Gastroesophageal sphincter (tissue), 4 donors: ENCODE measurements at places on chromosomes 3 and 15. TPM values are rescaled to one million over a fixed set of nuclear protein-coding genes. Genes with fewer than 3 reads are reported as not detected.

DNA sequence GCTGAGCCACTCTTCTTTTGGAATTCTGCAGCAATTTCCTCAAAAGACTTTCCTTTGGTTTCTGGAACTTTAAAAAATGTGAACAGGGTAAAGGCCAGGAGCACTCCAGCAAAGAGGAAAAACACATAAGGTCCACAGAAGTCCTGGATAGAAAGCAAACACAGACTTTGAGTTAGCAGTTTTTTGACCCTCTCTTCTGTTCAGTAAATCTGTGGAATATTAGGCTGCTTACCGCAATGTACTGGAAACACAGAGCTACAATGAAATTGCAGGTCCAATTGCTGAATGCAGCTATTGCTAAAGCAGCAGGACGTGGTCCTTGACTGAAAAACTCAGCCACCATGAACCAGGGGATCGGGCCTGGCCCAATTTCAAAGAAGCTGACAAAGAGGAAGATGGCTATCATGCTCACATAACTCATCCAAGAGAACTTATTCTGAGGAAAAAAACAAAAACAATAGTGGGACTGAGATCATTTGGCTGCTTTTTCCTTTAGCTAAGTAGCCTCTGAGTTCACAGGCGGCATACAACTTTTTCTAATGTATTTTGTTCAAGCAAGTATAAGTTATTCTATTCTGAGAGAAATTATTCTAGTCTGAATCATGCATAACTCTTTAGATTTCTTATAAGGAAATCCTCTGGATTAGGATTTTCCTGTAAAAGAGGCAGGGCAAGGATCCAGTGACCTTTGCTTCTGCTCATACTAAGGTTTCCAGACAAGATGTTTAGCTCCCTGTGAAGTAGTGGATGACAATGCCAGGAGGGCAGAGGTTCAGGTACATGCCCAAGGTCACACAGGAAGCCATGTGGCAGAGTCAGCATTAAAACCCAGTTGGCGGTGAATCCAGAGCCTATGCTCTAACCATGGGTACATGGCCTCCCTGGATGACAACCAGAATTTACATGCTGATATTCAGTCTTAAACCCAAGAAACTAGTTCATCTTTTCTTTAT, 28.3 kb downstream of the SLC2A2 start:
- no peaks in the 10 kb centered on the region for H3K36me3 ChIP-seq
- H3K27me3 ChIP-seq = no peaks in the 10 kb centered on the region
- no peak overlapping the region for H3K27ac ChIP-seq
- no peak overlapping the region for H3K4me3 ChIP-seq
- peak; percentile 34 for ATAC-seq
- H3K4me1 ChIP-seq = peaks cover 14% of the 10 kb centered on the region

Gene NEIL1
- total RNA-seq = 29.5 TPM

- H3K4me3 ChIP-seq = no peak overlapping the region
- no peak for ATAC-seq
- no peaks in the 10 kb centered on the region for H3K4me1 ChIP-seq
- no peaks in the 10 kb centered on the region for H3K36me3 ChIP-seq
- no peaks in the 10 kb centered on the region for H3K27me3 ChIP-seq
These were observed 375.7 kb upstream of the LRRC3B start for GRCh38 chr3:26246901-26247300.

DNA sequence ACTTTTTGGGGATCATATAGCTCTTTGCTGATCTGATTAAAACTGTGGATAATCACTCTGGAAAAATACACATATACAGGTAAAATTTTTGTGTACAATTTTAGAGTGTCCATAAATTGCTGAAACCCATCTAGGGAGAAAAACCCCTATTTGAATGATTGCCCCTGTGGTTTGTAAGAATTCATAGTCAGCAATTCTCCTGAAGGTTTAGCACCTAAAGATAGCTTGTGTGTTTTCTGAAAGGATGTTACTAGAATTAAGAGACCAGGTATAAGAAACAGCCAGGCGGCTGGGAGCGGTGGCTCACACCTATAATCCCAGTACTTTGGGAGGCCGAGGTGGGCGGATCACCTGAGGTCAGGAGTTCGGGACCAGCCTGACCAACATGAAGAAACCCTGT, 106.8 kb upstream of the RAP2B start:
- no peak for ATAC-seq
- H3K4me3 ChIP-seq = no peak overlapping the region
- peaks cover 27% of the 10 kb centered on the region for H3K4me1 ChIP-seq
- H3K27ac ChIP-seq = no peak overlapping the region

Gene PPP1R14D
- total RNA-seq = not detected

DNA sequence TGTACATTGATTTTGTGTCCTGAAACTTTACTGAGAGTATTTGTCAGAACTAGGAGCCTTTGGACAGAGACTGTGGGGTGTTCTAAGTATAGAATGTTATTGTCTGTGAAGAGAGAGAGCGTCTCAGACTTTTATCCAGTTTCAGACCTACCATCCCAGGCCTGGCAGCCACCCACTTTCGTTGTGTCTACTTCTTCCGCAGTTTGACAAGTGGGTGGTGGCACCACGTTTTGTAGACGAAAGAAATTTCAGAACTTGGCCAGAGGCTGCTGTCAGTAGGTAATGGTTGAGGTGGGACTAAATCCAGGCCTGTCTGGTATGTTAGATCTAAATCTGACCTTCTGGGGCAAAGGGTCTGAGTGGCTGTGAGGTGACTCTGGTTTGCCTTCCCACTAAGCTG, 13.4 kb upstream of the TRAK1 start:
- H3K27ac ChIP-seq = peak overlapping the region; percentile 84
- no peaks in the 10 kb centered on the region for H3K36me3 ChIP-seq
- H3K27me3 ChIP-seq = no peaks in the 10 kb centered on the region
- H3K4me3 ChIP-seq = no peak overlapping the region
- peak; percentile 24 for ATAC-seq
- peaks cover 45% of the 10 kb centered on the region for H3K4me1 ChIP-seq

GRCh38 chr3:159451482-159451881, 537.2 kb upstream of the IL12A start:
- H3K4me1 ChIP-seq = no peaks in the 10 kb centered on the region
- H3K4me3 ChIP-seq = no peak overlapping the region
- no peaks in the 10 kb centered on the region for H3K36me3 ChIP-seq
- no peak for ATAC-seq
- H3K27me3 ChIP-seq = no peaks in the 10 kb centered on the region
- H3K27ac ChIP-seq = no peak overlapping the region

GRCh38 chr3:129974833-129975704, 549 bp downstream of the TRH start:
- no peaks in the 10 kb centered on the region for H3K36me3 ChIP-seq
- peak overlapping the region; percentile 34 for H3K4me3 ChIP-seq
- peaks cover 20% of the 10 kb centered on the region for H3K4me1 ChIP-seq
- peak; percentile 34 for ATAC-seq

Gene TKT
- 282 TPM for total RNA-seq

Gene GRIP2
- 0.45 TPM for total RNA-seq

GRCh38 chr3:49844464-49845183, 11.7 kb downstream of the TRAIP start:
- no peaks in the 10 kb centered on the region for H3K36me3 ChIP-seq
- H3K27ac ChIP-seq = no peak overlapping the region
- no peaks in the 10 kb centered on the region for H3K4me1 ChIP-seq
- no peak overlapping the region for H3K4me3 ChIP-seq
- no peaks in the 10 kb centered on the region for H3K27me3 ChIP-seq

DNA sequence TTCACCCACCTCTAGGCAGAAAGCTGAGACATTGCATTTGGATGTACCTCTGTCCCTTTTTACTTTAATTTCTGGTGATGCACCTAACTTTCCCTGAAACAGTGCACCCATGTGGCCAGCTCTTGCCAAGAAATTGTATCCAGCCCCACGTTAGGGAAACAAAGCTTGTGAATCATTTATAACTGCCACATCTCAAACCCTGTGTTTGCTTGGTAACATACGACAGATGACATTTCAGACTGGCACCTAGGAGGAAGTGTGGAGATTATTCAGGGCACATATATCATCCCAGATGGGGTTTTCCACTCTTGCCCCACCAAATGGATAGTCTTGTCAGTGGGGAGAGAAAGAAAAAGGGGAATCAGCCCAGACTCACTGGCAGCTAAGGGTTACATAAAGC, 2.1 kb downstream of the CYB561D2 start:
- H3K27me3 ChIP-seq = no peaks in the 10 kb centered on the region
- H3K36me3 ChIP-seq = peaks cover 64% of the 10 kb centered on the region
- ATAC-seq = no peak

DNA sequence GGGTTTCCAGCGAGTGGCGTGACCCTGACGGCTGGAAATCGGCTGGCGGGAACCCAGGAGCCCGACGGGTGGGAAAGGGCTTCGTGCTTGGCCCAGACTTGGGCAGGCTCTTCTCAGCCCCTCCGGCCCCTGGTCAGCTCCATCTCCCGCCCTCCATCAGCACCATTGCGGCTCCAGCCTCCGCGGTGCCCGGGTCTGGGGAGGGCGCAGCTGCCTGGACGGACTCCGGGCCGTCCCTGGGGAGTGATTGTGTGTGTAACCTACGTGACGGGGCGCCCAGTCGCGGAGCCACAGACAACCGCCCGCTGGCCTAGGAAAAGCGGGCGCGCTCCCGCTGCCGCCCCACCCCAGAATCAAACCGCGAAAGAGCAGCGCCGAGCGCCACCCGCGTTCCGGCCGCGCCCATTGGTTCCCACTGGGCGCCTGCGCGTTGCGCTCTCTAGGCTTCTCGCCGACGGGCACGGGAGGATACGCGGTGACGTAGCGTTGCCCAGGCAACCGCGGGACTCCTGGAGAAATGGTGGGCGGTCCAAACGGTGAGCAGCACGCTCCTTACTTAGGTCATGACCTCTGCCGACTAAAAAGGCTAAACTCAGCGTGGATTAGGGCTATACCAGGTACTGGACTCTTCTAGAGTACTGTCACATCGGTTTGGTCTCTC, at the start of gene CFAP20DC:
CFAP20DC (minus strand) TSS at position 355 of the 661 bp plus-strand sequence. CDS start 394 bp downstream, outside the sequence.
- no peaks in the 10 kb centered on the region for H3K27me3 ChIP-seq
- peak; percentile 98 for ATAC-seq
- peak within 1 kb of the TSS; percentile 39 for H3K4me3 ChIP-seq
- no peaks in the 10 kb centered on the region for H3K36me3 ChIP-seq
- H3K27ac ChIP-seq = peak within 1 kb of the TSS; percentile 52

Gene SLCO3A1
- 14.4 TPM for total RNA-seq

Gene ANKRD28
- total RNA-seq = 55.9 TPM

DNA sequence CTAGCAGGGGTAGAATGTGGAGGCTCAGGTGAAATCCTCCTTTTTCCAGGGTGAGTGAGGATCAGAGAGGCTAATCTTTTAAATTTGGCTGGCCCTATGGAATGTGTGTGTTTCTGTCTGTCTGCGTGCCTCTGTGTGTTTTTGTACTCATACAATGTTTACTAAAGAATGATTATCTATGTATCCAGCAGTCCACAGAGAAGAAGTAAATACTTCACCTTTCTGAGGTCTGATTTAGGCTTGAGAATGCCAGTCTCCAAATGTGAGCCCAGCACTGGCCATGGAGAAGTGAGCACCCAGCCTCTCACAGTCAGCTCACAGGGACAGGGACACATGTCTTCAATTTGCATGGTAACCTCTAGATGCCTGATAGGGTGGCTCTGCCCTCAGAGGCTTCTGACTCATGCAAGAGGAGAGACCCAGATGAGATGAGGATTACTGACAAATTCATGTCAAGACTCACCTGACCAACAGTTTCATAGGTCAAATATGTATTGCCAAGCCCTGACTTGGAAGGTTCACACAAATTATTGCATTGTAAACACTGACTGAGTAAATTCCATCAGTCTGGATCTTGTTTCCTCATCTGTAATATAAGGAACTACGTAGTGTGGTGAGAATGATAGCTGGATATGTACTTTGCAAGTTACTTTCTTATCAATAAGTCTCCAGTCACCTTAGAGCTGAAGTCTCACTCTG, 31.0 kb downstream of the ENTPD3 start:
- no peaks in the 10 kb centered on the region for H3K27me3 ChIP-seq
- H3K4me3 ChIP-seq = no peak overlapping the region
- no peak for ATAC-seq

DNA sequence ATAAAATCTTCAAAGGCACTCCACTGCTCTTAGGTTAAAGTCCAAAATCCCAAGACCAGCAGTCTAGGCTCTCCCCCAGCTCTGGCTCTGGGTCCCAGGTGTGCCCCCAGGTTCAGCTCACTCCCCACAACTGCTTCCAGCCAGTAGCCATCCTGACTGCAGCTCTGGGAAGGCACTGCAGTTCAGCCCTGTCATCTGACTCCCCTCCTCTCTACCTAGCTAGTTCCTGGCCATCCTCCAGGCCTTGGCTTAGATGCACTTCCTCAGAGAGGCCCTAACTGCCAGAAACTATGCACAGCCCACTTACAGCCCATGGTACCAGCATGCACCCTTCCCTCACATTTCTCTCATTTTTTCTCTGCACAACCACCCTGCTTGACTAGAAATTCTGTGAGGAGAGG, 25.5 kb downstream of the TBC1D2B start:
- H3K36me3 ChIP-seq = peaks cover 21% of the 10 kb centered on the region
- ATAC-seq = no peak
- peaks cover 60% of the 10 kb centered on the region for H3K4me1 ChIP-seq

- no peaks in the 10 kb centered on the region for H3K36me3 ChIP-seq
- no peaks in the 10 kb centered on the region for H3K27me3 ChIP-seq
- H3K4me1 ChIP-seq = peaks cover 4% of the 10 kb centered on the region
These were observed 40.7 kb upstream of the LMCD1 start for GRCh38 chr3:8460815-8461456.

Gene MESP2
- not detected for total RNA-seq

GRCh38 chr15:99057020-99057419, 47.9 kb upstream of the SYNM start:
- no peak for ATAC-seq
- no peak overlapping the region for H3K4me3 ChIP-seq
- H3K27ac ChIP-seq = peak overlapping the region; percentile 98
- H3K27me3 ChIP-seq = no peaks in the 10 kb centered on the region

- H3K4me1 ChIP-seq = no peaks in the 10 kb centered on the region
- peaks cover 89% of the 10 kb centered on the region for H3K27me3 ChIP-seq
These were observed 104.3 kb upstream of the PRR20G start for GRCh38 chr3:127392156-127392490.

DNA sequence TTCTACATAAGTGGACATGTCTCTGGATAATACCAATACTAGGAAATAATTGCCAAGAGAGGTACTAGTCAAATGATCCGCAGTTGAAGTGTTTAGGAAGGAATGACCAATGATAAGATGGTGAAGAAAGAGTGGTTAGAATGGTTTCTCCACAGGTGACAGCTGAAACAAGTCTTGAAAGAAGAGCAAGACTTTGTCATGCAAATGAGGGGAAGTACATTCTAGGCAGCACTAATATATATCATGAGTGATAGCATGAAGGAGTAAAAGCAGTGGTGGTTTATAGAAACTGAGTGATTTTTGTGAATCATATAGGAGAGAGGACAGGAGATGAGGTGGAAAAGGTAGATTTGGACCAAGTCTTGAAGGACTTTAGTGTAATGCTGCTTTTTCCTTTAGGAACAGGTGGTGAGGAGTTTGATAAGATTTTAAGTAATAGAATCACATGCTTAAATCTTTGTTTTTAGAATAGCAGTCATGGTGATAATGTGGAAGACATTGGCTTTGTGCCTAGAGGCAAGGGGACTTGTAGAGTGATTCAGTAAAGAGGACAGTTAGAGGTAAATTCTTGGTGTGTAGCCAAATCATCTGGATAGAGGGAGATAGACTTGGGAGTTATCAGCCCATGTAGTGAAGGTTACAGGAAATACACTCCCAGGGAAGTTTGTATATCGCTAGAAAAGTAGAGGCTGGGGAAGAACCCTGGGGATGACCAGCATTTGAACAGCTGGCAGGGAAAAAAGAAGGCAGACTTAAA, 31.9 kb downstream of the SLMAP start:
- no peak for ATAC-seq
- H3K4me3 ChIP-seq = no peak overlapping the region
- H3K4me1 ChIP-seq = no peaks in the 10 kb centered on the region
- H3K27ac ChIP-seq = no peak overlapping the region
- H3K27me3 ChIP-seq = no peaks in the 10 kb centered on the region

Gene SLC9C1
- total RNA-seq = not detected

Gene LDHAL6B
- total RNA-seq = 0.54 TPM

- H3K4me3 ChIP-seq = no peak overlapping the region
- no peak for ATAC-seq
- no peaks in the 10 kb centered on the region for H3K4me1 ChIP-seq
- no peak overlapping the region for H3K27ac ChIP-seq
- H3K36me3 ChIP-seq = no peaks in the 10 kb centered on the region
These were observed 90.5 kb upstream of the DGKG start for GRCh38 chr3:186452517-186452916.
